Activated CD4-positive, alpha-beta T cell treated with anti-CD3 and anti-CD28 coated beads, Interleukin-10, Interleukin-2, amounts not matched to agents 100 ng/mL and 50 ng/mL, durations not matched to agents 16 hours and 8 hours (primary cell): ENCODE measurements at places on chromosomes 7 and 10.
A peak's percentile ranks its signal among the peaks of the same experiment; 100 is the strongest.

- DNase-seq, result no peak
These were observed 117.7 kb upstream of the PODXL start for GRCh38 chr7:131674131-131674530.

GRCh38 chr7:85829176-85829575 is 642.3 kb upstream of the SEMA3D start:
- no peak for DNase-seq

GRCh38 chr7:78103475-78103874 is 304.9 kb downstream of the PHTF2 start:
- DNase-seq, result no peak

DNA sequence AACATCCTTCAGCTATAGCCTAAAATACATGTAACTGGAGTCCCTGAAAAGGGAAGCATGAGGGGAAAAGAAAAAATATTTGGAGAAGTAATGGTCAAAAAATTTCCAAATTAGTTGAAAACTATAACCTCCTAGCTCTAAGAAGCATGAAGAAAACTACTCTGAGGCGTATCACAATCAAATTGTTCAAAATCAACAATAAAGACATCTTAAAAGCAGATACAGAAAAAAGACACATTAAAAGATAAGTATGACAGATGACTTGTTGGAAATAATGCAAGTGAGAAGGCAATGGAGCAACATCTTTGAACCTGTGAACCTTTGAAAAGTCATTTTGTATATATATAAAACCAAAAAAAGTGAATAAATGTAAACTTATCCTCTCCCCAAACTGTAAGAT is 93.1 kb downstream of the RNF32 start:
- no peak for DNase-seq

DNA sequence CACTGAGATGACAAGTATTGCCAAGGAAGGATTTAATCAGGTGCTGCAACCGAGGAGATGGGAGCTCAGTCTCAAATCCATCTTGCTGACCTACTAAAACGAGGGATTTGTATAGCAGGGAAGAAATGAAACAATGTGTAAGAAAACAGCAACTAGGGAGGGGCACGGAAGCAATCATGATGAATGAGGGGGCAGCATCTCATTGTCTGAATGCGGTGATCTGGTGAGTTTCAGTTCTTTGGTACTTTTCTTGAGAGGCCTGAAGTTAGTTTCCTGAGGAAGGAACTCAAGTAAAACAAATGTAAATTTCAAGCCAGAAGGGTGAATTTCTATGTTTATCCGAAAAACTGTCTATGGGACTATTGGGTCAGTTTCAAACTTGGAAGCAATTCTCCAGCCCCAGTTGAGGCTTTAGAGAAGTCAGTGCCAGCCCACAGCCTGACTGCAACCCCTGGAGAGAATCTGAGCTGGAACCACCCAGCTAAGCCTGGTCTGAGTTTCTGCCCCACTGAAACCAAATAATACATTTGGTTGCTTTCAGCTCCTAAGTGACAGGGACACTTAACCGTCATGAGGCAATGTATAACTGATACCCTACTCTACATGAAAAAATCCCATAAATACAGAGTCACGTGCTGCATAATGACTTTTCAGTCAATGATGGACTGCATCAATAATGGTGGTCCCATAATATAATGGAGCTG is 45.8 kb upstream of the TNS3 start:
- no peak for DNase-seq

- DNase-seq, result no peak
These were observed 219.5 kb downstream of the DIP2C start for GRCh38 chr10:469947-470338.

DNA sequence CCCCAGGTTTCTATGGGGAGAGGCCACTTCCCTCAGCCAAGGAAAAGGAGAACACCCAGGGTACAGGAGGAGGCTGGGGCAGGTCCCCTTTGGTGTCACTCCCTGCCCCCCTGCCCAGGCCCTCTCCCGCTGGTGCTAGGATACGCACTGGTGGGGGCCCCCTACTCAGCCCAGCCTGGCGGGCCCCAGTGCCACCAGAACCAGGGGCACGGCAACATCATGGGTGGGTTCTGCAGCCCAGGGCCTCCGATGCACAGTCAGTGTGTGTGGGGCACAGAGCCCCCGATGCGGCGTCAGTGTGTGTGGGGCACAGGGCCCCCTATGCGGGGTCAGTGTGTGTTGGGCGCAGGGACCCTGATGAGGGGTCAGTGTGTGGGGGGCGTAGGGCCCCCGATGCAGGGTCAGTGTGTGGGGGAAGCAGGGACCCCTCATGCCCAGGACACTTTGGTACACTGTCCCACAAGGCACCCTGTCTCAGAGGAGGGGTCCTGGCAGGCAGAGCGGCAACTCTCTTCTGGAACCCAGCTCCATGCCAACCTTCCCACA is 23.1 kb upstream of the ZNF735 start:
- DNase-seq, result no peak

GRCh38 chr10:130021383-130021950 is 57.4 kb upstream of the EBF3 start:
- peak; percentile 57 for DNase-seq

GRCh38 chr10:10209167-10209566 is 808.5 kb upstream of the CELF2 start:
- DNase-seq, result no peak

- no peak for DNase-seq
These were observed 28.3 kb upstream of the PRSS1 start for GRCh38 chr7:142720986-142721385.
